ENCODE measurements at places on chromosomes 11 and 22.

DNA sequence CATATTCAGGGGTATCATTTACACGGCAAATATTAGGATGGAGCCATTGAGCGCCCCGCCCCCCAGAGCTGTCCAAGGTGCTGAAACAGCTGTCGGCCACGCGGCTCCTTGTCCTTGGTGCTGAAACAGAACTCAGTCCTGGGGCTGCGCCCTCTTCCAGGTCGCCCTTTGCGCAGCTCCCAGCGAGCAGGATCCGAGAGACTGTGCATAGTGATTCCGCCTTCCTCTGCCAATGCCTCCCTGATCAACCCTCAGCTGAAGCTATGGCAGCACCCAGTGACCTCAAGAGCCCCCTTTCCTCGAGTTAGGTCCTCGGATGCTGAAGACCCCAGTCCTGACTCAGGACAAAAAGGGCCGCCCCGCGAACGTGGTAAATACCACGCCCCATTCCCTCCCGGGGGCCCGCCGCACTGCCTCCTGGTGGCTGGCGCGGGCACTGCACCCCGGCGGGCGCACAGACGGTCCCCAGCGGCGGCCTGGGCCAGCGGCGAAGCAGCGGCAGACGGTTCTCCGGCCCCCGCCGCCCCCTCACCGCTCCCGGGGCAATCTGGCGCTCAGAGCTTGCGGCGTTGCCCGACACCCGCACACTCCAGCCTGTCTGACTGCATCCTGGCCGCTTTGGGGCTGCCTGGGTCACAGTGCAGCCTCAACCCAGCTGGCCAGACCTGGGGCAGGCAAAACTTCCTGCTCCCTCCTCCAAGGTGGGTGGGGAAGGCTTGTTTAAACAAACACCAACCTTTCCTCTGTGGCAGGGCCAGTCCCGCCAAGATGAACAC, 13.4 kb downstream of the SYT7 start:
- peak; percentile 7 for DNase-seq

GRCh38 chr11:106482917-106483785, 405.7 kb downstream of the AASDHPPT start:
- no peak for DNase-seq

DNA sequence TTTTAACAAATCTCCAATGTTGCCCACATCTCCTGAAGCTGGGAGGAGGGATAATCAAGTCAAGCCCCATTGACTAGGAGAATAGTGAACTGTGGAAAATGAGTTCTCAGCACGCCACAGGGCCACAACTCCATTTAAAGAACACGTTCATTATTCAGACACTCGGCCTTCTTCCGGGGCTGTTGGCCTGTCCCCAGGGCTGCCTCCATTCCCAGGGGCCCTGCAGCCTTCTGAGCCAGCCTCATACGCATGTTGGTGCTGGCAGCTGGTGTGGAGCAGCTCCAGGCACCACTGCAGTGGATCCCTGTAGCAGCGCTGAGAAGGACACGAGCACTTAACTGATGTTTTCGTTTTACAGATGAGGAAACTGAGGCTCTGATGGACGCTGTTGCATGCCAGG, 87.5 kb upstream of the RCN1 start:
- DNase-seq: no peak

GRCh38 chr11:102361086-102362031, 14.3 kb downstream of the BIRC2 start:
- DNase-seq: no peak

GRCh38 chr11:61147791-61148620, 13.2 kb downstream of the VPS37C start:
- no peak for DNase-seq
